NCI-H1048 (cell line): ENCODE measurements at places on chromosomes 11 and 22.

- DNase-seq, result no peak
Observed at GRCh38 chr11:69359735-69360480, 66.0 kb downstream of the MYEOV start.

- no peak for DNase-seq
Observed at GRCh38 chr22:46149512-46150033, 753 bp upstream of the PPARA start.

DNA sequence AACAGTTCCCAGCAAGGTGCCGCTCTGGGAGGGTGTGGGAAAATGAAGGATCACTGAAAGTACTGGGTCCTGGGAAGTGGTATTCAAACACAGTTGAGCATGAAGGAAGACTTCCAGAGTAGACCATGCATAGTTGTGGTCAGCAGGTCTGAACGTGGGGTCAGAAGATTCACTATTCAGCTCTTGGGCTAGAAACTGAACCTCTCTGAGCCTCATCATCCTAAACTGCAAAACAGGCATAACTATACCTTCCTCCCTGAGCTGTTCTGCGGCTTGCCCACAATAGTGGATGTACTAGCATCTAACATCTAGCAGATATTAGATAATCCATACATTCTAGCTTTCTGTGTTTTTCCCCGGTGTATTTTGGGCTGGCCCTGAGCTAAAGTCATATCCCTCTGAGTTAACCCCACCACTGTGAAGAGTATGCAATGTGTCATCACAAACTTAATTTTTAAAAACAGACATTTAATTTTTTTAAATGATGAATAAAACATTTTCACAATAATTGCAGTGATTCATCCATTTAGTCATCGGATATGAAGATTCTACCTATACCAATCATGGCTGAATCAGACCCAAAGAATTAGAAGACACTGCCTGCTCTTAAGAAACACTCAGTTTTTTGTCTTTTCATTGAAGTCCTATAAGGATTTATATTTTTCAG is 179.1 kb downstream of the BLID start:
- DNase-seq, result no peak

GRCh38 chr22:19051381-19052072 is 70.7 kb downstream of the DGCR2 start:
- DNase-seq, result no peak

DNA sequence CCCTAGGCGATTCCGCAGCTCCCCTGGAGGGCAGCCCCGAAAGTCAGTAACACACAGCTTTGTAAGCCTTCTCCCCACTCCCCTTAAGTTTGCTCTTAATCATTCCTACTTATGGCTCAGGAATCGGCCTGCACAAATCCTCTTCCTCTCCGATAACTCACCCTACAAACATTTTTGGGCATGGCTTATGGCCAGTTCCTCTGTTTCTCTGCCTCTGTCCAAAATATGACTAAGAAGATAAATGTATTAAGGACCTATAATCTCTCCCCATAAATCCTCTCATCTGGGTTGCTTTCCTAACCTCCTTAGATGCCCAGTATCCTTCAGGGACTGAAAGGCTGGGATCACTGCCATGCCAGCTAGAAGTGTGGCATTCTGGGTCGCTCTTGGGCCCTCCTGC is 41.0 kb downstream of the PAMR1 start:
- DNase-seq, result no peak

GRCh38 chr11:122814401-122814800 is 23.9 kb upstream of the CRTAM start:
- no peak for DNase-seq

- no peak for DNase-seq
Observed at GRCh38 chr11:1830322-1831223, 4.2 kb upstream of the SYT8 start.

DNA sequence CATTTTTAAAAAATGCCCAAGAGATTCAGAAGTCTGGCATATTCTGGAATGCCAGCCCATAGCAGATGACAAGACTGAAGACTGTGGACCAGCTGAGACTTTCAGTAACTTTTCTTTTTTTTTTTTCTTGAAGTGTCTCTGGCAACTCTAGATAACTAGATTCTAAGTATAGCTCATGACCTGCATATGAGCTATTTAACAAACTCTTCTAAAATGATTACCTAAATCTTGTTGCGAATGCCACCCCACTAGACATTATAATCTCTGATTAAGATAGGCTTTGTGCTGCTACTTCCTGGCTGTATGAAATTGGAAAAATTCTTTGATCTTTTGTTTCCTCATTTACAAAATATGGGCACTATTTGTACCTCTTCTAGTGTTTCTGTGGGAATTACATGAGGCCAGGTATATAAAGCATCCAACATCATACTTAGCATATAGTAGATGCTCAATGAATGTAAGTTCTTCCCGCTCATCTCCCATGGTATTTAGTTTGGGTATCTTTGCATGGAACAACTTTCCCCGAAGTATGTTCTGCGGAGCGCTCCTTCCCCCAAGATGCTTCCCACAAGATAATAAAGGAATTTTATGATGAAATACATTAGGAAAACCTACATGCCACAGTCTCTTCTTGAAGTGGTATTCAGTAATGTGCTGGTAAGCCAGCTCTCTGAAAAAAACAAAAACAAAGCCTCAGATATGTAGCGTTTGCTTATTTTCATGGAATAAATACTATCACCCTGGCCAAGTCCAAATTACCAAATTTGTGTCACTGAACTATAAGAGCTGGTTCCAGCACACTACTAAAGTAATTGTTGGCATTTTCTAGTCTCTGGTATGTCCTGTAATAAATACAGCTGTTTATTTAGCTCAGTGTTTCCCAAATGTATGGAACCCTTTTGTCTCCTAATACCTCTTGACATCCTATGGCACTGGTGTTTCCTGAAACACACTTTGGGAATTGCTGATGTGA is 86.8 kb upstream of the TIMP3 start:
- DNase-seq, result no peak

DNA sequence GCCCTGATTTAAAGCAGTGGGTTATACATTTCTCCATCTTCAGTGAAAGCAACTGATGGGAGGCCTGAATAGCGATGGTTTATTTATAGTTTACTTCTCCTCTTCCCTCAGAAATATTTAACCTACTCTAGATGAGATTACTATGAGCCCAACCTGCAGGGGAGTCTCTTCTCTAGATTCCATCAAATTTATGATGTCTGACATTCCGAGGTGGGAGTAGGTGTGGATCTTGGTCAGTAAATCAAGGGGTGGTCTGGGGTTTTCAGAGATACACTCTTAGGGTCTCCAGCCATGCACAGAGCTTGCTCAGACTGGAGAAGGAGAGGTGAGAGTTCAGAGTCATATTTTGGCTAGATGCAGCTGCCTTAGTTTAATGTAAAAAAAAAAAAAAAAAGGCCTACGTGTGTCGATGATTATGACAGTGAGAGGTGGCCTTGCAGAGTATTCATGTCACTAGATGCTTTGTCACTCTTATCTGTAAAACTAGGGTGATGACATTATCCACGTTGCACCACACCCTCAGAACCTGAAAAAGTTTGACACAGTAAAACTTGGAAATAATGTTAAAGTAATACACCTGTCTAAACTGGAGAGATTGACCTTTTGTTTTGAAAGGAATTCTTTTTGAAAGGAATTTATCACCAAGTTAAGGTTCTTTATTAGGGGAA is 81.2 kb downstream of the EXT2 start:
- no peak for DNase-seq

GRCh38 chr11:64620381-64620971 is 29.5 kb downstream of the SLC22A12 start:
- DNase-seq, result no peak

GRCh38 chr11:120254788-120255518 is 15.0 kb downstream of the POU2F3 start:
- peak; percentile 96 for DNase-seq

GRCh38 chr22:19912271-19912999 is 29.1 kb upstream of the COMT start:
- DNase-seq, result no peak

GRCh38 chr11:101434026-101434643 is 149.7 kb downstream of the TRPC6 start:
- DNase-seq, result no peak

DNA sequence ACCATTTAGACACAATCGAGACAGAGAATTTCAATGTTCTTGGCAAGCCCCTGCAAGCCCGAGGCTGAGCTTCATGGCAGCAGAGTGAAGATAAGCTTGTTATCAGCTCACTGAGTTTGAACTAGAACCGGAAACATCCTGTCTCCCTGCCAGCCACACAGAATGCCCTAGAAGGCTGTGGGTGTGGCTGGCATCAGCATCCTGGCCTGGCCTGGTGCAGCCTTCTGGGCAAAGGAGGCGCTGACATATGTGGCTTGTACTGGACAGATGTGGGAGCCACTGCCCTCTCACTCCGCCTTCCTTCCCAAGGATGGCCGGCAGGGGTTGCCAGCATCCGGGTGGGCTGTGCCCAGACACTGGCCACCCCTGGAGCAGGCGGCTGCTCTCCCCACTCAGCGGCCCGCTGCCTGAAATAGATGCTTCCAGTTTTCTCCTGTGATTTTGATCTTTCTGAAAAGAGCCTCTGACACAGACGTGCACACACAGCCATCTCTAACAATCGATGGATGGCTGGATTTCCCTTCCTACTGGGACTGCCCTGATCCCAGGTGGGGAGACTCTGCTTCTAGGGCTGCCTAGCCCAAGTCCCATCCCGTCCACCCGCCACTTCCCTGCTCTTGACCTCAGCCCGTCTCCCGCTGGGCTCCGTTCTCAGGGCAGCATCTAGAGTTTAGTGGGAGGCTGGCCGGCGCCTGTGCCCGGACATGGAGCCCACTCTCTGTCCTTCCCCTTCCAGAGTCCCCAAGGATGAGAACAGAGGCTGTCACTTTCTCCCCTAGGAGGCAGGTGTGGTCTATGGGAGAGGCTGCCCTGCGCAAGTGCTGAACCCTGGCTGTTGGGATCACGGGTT is 149.7 kb downstream of the CTTN start:
- DNase-seq, result no peak

- DNase-seq, result no peak
Observed at GRCh38 chr11:30830681-30831080, 244.5 kb upstream of the MPPED2 start.

GRCh38 chr11:76026281-76026680 is 180.0 kb downstream of the WNT11 start:
- no peak for DNase-seq

GRCh38 chr11:111352231-111352746 is 26.8 kb downstream of the POU2AF1 start:
- DNase-seq, result no peak

- no peak for DNase-seq
Observed at GRCh38 chr11:27571154-27571810, 64.7 kb upstream of the LIN7C start.

GRCh38 chr11:64544616-64545296 is 46.3 kb upstream of the SLC22A12 start:
- DNase-seq, result no peak

DNA sequence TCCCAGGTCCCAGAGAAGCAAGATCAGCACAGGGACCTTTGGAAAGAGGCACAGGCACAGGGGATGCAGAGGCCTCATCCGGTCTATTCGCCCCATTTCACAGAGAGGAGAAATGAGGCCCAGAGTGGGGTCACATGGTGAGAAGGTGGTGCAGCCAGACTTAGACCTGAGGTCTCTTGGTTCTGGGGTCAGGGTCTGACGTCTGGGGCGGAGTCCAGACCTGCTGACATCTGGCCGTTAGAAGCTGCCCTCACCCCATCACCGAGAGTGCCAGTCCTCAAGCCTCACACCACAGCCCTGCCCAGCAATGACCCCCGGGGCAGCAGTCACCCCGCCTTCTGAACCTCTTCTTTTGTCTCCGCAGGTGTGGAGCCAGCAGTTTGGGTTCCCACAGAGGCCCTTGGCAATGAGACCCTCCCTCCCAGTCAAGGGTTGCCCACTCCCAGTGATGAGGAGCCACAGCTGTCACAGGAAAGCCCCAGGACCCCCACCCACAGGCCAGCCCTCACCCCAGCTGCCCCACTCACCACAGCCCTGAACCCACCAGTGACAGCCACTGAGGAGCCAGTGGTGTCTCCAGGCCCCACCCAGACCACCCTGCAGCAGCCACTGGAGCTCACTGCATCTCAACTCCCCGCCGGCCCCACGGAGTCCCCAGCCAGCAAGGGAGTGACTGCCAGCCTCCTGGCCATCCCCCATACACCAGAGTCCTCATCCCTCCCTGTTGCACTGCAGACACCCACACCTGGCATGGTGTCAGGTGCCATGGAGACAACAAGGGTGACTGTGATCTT is 62.4 kb downstream of the OTOG start:
- DNase-seq, result no peak

GRCh38 chr11:134626032-134626431 is 214.0 kb upstream of the B3GAT1 start:
- no peak for DNase-seq

DNA sequence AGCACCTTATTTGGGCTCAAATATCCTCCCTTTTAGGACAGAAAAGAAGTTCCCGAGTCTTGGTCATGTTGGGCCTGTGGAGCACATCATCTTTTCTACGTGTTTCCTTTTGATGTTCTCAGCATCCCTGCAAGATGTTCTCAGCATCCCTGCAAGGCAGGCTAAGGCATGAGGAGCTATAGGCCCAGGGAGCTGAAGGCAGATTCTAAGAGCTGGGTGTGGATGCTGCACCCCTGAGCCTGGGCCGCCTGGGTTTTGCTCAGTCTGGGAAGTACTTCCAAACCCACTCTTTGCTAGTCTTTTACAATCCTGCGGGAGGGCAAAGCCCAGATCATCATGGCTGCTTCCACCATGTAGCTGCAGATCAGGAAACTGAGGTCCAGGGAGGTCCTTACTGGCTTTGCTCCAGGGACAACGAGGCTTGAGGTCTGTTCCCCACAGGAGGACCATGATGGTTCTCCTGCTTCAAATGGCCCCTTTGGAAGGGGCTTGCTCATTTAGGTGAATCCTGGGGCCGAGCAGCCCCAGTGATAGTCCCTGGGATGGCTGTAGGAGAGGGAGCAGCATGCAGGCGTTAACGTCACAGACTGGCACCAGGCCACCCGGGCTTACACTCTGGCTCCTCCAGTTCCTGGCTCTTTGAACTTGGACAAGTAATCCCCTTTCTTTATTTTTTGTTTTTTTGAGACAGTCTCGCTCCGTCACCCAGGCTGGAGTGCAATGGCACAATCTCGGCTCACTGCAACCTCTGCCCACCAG is 10.6 kb downstream of the LRRC75B start:
- no peak for DNase-seq

DNA sequence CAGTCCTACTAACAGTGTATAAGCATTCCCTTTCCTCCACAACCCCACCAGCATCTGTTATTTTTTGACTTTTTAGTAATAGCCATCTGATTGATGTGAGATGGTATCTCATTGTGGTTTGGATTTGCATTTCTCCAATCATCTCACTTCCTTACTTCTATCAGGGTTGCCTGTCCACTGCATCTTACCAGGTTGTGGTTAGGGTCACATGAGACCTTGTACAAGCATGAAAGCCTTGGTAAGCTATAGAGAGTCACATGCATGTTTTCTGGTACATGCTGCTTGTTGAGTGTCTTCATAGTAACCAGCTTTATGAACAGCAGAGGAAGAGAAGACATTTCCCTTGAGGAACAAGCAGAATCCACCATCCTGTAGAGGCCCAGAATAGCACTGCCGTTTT is 102.9 kb upstream of the PAX6 start:
- no peak for DNase-seq

DNA sequence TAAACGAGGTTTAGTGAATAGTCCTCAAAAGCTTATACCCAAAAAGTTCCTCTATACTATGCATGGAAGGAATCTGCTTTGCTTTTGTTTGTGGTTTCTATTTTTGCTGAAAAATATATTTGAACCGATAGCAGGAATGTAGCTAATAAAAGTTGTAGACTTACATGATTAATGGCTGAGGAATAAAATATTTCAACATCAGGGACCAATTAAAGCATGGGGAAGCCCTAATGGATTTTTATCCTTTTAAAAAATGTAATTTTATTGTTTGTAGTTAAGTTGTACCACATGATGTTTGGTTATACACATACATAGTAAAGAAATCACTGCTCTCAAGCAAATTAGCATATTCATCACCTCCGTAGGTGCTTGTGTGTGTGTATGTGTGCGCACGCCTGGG is 295.3 kb upstream of the CNTN5 start:
- no peak for DNase-seq
